ENCODE measurements at places on chromosomes 5 and 9.

GRCh38 chr9:25255216-25255615 lies 423.0 kb downstream of the TUSC1 start:
- peak; percentile 16 for DNase-seq

DNA sequence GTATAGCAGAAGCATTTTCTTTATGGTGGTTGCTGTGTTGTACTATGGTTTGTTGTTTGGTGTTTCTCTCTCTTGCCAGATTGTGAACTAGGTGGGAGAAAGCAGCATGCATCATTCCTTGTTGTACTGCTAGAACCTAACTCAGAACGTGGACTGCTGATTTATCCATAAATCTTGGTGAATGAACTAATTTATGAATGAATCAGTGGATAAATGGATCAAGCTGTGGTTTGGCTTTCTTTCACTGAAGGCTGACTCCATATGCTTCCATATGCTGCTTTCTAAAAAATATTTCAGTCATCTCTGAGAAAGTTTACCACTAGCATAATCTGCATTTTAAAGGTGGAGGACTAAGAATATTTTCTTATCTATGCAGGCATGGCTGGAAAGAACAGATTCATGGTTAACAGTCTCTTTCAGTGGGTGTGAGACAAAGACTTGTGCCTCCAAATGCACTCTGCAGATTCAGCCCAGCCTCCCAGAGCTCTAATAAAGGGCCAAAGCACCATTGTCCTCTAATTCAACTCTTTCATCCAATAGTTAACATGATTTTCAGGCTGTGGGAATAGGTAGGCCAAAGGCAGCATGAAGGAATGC lies 237.7 kb downstream of the SH3GL2 start:
- DNase-seq, result no peak

GRCh38 chr9:4382722-4383317 lies 83.0 kb upstream of the GLIS3 start:
- DNase-seq, result peak; percentile 21

DNA sequence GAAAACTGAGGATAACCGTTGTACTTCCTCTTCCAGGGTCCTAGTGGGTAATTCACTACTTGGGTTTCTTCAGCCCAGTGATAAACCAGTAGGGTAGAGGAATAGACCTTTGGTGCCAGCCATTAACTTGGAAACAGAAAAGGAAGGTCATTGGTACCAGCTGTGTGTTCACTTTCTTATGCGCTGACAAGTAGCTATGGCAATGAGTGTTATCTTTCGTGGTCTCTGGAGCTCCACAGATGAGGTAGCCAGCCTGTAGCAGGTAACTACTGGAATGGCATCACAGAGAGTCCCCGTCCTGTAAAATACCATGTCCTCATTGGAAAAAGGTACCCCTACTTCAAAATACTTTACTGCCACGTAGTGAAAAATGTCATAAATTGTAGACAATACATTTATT lies 2.3 kb downstream of the UHRF2 start:
- DNase-seq, result no peak

DNA sequence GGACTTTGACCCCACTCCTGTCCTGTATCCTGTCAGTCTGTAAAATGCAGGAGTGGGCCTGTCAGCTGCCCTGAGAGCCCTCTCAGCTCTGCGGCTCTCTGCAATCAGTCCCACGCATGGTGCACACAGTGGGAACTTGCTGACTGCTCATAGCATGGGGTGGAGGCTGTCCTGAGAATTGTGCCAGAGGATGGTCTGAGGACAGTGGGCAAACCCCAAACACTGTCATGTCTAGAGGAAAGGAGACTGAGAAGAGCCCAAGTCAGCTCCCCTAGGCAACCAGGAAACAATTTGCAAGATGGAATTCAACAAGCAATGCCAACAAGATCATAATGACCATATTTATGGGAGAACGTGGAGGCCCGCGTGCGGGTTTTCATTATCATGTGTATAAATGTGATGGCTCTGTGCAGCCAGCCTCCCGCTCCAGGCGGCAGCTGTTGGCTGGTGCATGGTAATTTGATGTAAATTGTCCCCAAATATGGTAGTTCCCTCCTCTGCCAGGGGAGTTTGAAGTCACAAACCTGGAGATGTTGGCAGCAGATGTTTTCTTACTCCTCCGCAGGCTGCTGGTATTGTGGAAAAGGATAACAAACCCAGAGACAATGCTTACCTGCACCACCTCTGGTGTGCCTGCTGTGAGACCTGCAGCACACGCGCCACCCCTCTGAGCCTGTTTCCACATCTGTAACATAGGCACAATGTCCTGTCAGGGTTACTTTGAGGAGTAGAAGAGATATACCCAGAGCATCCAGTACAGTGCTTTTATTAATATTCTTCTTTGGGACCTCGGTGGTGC lies 39.8 kb upstream of the ALDH1B1 start:
- no peak for DNase-seq

- no peak for DNase-seq
These were observed 744 bp downstream of the GMCL2 start for GRCh38 chr5:178186427-178186826.

- no peak for DNase-seq
These were observed 8.4 kb upstream of the HAND1 start for GRCh38 chr5:154486427-154486866.

GRCh38 chr5:52774005-52774410 lies 13.7 kb upstream of the ITGA1 start:
- no peak for DNase-seq

DNA sequence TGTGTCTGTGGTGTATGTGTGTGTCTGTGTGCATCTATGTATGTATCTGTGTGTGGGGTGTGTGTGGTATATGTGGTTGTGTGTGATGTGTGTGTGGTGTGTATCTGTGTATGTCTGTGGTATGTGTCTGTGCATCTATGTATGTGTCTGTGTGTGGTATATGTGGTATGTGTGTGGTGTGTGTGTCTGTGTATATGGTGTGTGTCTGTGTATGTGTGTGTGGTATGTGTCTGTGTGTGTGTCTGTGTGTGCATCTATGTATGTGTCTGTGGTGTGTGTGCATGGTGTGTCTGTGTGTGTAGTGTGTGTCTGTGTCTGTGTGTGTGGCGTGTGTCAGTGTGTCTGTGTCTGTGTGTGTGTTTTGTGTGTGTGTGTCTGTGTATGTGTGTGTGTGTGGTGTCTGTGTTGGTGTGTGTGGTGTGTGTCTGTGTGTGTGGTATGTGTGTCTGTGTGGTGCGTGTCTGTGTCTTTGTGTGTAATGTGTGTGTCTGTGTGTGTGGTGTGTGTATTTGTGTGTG lies 121.9 kb upstream of the MVB12B start:
- DNase-seq, result no peak

- DNase-seq, result no peak
These were observed 10.0 kb upstream of the TNFAIP8 start for GRCh38 chr5:119345861-119346260.

- no peak for DNase-seq
These were observed 35.8 kb upstream of the MAST4 start for GRCh38 chr5:66560371-66560770.

DNA sequence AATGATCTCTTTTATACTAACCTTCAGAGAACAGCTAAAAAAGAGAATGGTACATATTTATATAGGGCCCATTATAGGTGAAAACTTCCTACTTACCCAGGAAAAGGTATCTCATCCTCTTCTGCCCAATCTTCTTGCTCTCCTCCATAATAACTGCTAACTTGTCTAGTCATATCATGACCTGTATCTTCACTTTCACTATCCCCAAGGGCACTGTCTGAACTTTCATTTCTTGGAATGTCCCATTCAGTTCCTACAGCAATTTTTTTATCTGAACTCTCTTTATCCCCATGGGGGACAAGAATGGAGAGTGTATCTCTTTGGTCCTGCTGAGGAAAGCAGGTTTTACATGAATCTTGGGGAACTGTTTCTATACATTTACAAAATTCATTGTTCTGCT lies 36.4 kb upstream of the RAPGEF6 start:
- no peak for DNase-seq

- DNase-seq, result no peak
These were observed 87.6 kb upstream of the PLCXD3 start for GRCh38 chr5:41598011-41598410.

DNA sequence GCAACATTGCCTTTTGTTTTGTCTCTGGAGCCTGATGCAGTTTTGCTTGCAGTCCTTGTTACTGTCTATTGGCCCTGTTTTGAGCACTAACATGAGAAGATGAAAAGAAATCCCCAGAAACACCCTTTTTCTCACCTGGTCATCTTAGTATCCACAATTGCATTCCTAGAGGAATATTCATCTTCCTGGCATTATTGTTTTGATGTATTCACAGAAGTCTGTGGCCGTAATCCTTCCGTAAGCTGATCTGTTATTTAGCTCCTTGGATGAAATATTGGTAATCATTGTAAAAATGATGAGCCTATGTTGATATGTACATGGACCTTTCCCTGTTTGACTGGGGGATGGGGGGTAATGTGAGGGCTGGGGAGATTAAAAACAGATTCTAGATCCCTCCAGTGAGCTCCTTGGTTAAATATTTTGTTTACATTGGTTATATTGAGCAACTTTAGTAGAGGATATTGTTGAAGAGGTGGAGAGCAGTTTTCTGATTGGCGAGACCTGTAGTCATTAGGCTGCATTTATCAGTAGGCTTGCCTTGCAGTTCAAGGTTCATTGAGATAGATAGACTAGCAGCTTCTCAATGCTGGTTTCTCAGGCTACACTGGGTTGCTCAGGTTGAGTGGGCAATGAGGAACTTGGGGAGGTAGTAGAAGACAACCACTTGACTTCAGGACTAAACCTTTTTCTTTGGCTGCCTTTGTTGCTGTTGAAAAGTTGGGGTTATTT lies 117.5 kb downstream of the MACIR start:
- no peak for DNase-seq

- DNase-seq, result no peak
These were observed 381.1 kb upstream of the ADAMTS16 start for GRCh38 chr5:4758996-4759395.

DNA sequence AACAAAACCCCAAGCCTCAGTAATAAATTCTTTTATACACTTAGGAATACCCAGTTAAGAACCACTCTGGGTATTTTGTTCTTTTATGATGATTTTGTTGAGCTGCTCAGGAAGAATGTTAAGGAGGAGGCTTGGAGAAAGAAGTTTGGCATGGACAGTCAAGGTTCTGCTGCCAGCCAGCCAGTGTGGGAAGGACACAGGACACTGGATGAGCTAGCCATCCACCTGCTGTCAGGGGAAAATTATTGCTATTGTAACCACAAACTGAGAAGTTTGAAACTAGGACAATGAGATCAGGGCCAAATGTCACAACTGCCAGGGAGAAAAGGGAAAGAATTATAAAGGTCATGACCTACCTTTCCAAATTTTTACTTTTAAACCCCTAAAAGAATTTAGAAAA lies 25.9 kb upstream of the ADAMTSL1 start:
- no peak for DNase-seq

DNA sequence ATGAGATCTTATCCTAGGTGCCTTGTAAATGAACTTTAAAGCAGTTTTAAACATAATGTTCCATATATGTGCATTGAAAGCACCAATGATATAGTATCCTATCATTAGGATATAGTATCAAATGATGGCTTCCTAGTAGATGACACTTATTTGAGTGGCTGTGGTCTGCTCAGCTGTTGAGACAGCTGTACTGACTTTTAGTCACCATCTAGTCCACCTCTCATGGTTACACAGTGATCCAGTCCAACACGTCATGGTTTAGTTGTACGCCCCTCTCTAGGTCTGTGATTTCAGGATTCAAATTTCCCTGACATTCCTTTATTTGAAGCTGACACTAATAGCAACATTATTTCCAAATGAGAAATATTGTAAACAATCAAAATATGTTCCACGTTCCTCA lies 127.3 kb upstream of the TUT7 start:
- no peak for DNase-seq

DNA sequence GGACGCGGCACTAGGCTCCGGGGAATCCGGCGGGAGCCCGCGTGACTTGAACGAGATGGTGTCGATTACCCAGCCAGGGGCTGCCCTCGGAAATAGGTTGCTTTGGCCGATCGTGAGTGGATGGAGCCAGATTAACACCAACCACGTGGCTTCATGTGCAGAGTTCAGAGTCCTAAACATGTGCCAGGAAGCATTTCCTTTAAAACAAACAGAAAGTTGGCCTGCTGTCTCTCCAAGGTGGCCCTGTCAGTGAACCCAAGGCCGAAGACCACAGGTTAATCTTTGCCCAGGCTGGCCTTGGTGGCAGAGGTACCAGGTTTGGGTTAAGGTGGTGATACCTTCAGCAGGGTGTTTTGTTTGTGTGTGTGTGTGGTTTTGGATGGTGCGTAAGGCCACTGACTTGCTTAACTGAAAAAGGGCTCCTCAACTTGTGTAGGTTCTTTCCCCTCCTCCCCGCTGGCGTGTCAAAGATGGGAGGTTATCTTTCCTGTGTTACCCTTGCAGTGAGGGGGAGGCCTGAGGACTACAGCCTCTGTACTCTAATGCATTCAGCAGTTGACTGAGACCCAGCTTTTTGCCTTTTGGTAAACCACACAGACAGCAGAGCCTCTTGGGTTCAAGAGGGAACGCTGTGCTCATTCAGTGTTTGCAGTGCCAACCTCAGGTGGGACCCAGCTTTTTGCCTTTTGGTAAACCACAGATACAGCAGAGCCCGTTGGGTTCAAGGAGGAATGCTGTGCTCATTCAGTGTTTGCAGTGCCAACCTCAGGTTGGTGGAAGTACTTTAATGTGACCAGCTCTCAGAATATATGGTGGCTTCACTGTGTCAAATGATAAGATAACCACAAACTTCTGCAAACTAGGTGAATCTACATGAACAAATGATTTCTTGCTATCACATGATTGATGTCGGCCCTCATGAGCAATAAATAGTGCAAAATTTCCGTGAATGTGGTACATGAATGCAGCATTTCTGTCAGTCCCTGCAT lies 1.4 kb downstream of the IQGAP2 start:
- peak; percentile 70 for DNase-seq

DNA sequence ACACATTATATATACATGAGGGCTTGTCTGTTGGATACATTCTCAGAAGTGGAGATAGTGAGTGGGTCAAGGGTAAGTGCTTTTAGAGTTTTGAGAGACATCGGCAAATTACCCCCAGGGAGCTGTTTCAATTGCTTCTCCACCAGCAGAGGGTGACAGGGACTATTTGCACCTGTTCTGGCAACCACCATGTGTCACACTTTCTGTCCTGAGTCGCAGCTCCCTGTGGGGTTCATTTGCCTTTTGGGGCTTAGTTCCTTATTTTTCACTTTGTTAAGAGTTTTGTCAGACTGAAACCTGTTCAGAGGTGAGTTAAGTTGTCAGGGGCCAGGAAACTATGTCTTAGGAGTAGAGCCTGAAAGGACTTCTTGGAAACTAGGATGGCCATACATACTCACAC lies 20.1 kb upstream of the SLC36A1 start:
- DNase-seq, result peak; percentile 27

Measured in NCI-H82 (cell line).